ENCODE measurements at places on chromosomes 6 and 20.
A peak's percentile ranks its signal among the peaks of the same experiment; 100 is the strongest.

DNA sequence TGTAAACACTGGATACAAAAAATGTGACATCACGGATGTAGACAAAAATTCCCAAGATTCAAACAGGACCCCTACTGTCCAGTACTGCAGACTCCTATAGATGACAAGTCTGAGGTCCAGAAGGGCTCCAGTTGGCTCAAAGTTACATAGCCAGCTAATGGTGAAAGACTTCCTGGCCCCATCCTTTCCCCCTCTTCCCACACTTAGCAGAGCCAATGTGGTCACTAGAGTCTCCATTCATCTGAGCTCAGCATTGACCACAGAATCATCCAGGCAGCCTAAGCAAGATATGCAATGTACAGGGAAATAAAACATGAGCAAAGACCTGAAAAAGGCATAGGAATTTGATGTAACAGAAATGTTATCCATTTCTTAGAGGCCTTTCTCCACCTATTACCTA, 180.5 kb downstream of the ADAT2 start:
- no peak for DNase-seq

DNA sequence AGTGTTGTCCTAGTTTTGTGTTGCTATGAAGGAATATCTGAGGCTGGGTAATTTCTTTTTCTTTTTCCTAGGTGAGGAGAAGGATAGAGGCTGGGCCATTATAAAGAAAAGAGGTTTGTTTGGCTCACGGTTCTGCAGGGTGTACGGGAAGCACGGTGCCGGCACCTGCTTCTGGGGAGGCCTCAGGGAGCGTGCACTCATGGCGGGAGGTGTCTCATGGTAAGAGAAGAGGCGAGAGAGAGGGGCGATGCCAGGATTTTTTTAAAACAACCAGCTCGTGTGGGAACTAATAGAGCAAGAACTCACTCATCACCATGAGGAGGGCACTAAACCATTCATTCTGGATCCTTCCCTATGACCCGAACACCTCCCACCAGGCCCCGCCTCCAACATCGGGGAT, 14.2 kb upstream of the NPBWR2 start:
- DNase-seq = no peak

DNA sequence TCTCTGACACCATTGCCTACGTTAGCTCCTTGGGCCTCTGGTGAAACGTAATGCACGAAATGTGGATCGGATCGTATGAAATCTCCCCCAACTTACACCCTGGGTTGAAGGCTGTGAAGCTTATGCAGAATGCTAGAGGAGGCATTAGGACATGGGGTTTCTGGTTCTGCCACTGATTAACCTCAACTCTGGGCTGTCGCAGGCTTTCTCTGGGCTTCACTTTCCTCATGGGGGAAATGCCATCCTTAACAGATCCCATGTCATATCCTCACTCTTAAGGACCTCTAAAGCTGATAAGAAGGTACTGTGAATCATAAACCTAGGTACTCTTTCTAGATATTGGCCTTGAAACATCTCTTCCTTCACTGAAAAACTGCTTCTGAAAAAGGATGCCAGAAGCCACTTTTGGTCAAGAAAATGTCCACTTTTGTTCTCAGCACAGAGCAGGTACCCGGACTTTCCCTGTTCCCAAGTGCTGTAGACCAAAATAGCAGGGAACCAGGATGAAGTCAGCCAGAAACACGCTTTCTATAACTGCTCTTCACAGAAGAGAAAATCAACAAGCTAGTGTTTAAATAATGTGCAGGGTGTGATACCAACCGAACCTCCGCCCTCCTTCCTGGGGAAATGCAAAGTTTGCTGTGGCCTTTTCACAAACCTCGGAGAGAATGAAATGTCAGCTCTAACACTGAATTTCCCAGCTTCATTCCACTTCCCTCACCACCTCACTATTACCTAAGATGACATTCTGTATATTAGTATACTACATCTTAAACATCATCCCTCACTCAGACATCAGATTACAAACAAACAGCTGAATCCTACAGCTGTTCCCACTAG, 118.9 kb downstream of the BACH2 start:
- DNase-seq = no peak

- no peak for DNase-seq
Observed at GRCh38 chr20:1567392-1568162, 10.1 kb upstream of the SIRPD start.

DNA sequence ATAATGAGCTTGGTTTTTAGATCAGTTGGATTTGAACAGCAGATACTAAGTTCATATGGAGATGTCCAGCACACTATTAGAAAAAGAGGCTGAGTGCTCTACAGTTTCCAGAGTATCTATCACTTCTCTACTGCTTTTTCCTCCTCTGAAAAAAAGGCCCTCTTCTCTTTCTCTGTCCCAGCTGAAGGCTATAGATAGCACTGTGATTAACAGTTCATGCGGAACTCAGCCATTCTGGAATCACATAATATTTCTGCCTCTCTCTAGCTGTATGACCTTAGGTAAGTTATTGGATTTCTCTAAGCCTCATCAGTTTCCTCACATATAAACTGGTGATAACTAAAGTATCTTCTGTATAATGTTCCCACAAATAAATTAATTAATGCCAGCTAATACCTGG, 184.1 kb downstream of the UBE3D start:
- DNase-seq = no peak

DNA sequence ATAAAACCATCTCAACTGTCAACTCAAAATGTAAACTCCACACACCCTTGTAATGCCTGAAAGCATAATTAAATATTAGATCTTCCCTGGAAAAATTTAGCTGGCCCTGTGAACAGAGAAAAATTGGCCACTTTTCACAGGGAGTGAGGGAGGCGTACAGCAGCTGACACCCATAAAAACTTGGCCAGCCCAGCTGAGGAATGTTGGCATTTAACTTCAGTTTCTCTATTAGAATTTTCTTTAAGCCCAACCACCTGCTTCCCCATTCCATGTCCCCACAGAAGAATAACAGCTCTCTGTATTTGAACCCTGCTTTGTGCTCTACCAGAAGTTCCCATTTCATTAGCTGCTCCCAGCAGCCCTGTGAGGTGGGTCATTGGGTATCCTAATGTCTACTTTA, 41.0 kb downstream of the PKHD1 start:
- DNase-seq = no peak

- DNase-seq = no peak
Observed at GRCh38 chr6:43709654-43710303, 22.2 kb upstream of the MRPS18A start.

DNA sequence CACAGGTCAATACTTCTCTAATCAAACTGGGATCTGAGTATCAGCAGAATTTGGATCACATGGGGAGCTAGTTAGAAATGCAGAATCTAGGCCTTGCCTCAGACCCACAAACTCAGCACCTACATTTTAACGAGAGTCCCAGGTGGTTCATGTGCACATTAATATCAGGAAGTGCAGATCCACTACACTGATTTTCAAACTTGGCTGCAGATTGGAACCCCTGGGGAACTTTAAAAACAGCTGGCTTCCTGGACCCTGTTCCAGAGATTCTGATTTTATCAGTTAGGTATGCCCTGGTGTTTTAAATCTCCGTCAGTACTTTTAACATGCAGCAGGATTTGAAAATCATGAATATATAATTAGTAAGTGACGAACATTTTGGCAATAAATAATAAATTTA, 1.9 kb upstream of the CST8 start:
- no peak for DNase-seq

- peak; percentile 80 for DNase-seq
Observed at GRCh38 chr6:32943864-32944649, 3.2 kb upstream of the HLA-DMB start.

GRCh38 chr6:67887747-67888545, 747.1 kb upstream of the ADGRB3 start:
- no peak for DNase-seq

- no peak for DNase-seq
Observed at GRCh38 chr6:79862711-79863110, 84.6 kb downstream of the ELOVL4 start.

DNA sequence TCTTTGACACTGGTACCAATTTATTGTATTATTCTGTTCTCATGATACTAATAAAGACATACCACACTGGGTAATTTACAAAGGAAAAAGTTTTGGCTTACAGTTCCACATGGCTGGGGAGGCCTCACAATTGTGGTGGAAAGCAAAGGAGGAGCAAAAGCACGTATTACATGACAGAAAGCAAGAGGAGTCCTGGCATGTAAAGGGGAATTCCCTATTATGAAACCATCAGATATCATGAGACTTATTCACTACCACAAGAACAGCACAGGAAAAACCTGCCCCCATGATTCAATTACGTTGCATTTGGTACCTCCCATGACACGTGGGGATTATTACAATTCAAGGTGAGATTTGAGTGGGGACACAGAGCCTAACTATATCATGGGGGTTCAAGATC, 43.4 kb downstream of the SLC22A2 start:
- DNase-seq = no peak

DNA sequence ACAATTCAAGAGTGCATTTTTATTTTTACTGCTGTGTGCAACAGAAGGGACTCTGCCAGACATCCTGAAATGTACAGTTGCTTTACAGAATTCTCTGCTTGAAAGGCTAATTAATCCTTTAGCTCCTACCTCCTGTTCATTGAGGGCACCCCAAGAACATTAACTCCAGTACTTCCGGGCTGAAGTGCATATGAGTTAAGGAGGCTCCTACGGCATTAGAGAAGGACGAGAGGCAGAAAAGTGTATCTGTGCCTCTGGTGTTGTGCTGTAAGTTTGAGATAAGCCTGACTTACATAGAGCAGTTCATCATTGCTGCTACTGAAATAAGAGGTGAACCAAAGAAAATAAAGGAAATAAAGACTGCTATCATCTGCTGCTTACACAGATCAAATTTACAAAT, 609.3 kb upstream of the ADGRB3 start:
- DNase-seq = no peak

DNA sequence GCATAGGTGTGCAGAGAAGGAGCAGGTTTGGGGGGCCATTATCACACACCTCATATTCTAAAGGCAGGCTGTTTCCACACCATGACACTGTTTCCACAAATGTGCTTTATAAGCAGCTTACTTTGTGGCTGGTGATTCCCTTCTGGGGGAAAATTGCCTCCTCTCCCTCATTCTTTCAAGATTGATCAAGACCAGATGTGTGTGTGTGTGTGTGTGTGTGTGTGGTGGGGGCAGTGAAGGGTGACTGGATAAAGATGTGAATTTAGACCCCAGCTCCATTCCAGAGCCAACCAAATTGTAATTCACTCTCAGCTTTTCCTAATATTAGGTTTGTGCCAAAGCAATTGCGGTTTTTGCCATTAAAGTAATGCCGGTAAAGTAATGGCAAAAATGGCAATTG, 45.6 kb downstream of the EDN3 start:
- DNase-seq = no peak

- DNase-seq = no peak
Observed at GRCh38 chr6:19662911-19663310, 174.3 kb upstream of the ID4 start.

GRCh38 chr20:46221256-46221833, 87.0 kb downstream of the CDH22 start:
- DNase-seq = no peak

DNA sequence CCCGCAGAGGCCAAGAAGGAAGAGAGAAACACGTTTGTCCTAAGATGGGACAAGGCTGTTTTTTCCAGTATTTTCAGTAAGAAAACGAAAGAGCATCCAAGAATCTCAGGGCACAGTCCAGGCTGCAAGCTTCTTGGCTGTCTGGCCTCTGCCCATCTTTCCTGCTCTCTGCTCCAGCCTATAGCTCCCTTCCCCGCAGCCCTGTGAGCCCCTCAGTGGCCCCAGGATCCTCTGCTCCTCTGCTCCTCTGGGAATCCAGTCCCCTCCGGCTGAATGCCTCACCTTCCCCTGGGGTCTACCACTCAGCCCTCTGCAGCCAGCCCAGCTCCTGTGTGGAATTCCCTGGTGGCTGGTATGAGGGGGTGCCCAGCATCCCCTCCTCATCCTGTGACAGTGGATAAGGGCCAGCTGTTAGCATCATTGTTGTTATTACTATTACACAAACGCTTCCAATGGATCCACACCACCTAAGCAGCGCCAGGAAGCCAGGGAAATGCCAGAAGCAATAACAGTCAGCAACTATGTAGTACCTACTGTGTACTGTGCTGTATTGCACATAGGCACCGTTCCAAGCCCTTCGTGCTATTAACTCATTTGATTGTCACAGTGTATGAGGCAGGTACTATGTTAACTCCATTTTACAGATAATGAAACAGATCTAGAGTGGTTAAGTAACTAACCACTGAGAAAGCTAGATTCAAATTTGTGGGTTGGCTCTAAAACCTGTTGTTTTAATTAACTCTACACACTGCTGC, 60.3 kb upstream of the PTPN1 start:
- no peak for DNase-seq

DNA sequence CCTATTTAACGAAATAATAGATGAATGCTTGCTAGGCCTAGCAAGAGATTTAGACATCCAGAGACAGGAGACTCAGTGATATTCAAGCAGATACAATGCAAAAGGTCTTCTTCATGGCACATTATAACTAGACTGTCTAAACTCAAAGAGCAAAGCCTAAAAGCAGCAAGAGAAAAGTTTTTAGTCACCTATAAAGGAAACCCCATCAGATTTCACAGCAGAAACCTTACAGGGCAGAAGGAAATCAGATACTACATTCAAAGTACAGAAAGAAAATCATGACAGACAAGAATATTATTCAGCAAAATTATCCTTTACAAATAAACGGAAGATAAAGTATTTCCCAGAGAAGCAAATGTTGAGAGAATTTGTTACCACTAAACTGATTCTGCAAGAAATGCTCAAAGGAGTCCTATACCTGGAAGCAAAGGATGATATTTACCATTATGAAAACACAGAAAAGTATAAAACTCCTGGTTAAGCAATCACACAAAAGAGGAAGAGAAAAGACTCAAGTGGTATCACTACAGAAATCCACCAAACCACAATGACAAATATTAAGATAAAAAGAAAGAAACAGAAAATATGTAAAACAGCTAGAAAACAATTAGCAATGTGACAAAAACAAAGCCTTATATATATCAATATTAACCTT, 333.7 kb downstream of the MEI4 start:
- no peak for DNase-seq

DNA sequence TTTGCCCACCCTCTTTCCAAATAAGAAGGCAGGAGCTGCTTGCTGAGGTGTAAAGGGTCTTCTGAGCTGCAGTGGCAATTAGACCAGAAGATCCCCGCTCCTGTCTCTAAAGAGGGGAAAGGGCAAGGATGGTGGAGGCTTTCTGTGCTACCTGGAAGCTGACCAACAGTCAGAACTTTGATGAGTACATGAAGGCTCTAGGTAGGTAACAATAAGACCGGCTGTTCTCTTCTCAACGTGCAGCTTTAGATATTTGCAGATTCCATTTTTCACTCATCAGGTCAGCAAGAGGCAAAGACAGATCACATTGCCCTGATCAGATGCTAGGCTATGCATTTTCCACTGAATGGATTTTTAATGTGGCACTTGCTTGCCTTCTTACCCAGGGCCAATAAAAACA, at the start of gene FABP7:
Gene FABP7 (plus strand): TSS at position 50 of the 400 bp plus-strand sequence. CDS start 79 bp downstream, at position 129.
- no peak for DNase-seq

DNA sequence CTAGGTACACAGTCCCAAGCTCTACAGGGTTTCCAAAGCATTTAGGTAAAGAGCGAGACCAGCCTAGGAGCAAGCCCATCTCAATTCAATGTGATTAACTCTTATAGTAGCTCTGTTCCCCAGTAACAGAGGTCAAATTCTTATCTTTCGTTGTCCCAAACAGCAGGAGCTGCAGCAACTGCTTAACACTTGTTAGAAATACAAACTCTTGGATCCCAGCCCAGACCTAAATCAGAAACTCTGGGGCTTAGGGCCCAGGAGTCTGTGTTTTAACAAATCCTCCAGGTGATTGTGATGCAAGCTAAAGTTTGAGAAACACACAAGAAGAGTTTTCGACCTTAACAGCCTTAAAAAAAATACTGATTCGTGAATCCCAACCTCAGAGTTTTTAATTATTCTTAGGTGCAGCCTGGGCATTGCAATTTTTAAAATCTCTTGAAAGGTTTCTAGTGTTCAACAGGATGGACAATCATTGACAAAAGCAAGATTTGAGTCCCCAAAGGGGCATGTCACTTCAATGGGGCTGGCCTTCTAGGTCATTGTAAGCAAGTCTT, 127.4 kb upstream of the HCRTR2 start:
- DNase-seq = no peak
